ENCODE measurements at places on chromosomes 12 and 14.

GRCh38 chr12:118271770-118272417 is 100.8 kb downstream of the TAOK3 start:
- no peak for DNase-seq

DNA sequence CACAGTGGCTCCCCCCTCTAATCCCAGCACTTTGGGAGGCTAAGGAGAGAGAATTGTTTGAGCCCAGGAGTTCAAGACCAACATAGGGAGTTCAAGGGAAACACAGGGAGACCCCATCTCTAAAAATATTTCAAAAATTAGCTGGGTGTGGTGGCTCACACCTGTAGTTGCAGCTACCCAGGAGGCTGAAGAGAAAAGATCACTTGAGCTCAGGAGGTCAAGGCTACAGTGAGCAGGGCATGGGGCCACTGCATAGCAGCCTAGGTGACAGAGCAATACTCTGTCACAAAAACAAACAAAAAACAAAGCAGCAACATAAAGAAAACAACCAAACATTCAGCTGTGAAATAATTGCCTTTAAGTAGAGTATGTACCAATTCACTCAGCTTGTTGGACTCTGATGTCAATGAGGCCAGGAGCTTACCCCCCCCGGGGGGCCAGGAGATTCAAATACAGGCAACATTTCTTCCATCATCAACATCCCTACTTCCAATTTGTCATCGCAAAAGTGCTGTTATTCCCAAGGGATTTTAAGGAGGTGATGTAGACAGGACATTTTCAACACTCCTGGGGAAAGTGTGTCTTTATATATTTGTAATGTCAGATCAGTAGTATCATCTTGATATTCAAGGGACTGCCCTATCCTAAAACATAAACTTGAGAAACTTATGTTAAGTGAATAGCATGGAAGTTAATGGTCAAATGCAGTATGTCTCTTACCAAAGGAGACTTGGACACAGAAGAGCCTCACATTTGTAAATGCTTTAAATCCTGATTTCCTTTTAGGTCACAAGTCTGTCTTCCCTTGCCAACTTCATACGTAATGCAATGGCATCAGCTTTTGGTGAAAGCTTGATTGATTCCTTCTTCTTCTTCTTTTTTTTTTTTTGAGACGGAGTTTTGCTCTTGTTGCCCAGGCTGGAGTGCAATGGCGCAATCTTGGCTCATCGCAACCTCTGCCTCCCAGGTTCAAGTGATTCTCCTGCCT is 40.6 kb upstream of the AEBP2 start:
- DNase-seq, result no peak

GRCh38 chr14:101058571-101058970 is 155.0 kb upstream of the RTL1 start:
- DNase-seq, result no peak

DNA sequence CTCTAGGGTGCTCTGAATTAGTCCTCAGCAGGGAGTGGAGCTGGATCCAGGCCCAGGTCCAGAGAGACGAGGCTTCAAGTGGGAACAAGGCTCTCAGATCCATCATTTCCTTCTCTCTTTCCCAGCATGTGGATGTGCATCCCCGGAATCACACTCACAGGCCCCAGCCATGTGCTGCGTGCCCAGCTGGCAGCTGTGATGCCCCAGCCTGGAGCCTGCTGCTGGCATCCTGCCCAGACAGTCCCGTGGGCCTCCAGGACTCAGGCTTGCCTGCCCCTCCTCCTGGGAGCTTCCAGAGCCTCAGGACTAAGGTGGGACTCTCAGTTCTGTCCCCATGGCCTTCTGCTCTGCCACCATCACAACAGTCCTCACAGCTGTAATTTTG is 6.2 kb upstream of the KRT84 start:
- no peak for DNase-seq

- DNase-seq, result no peak
Observed at GRCh38 chr14:96727073-96727472, 70.1 kb upstream of the VRK1 start.

DNA sequence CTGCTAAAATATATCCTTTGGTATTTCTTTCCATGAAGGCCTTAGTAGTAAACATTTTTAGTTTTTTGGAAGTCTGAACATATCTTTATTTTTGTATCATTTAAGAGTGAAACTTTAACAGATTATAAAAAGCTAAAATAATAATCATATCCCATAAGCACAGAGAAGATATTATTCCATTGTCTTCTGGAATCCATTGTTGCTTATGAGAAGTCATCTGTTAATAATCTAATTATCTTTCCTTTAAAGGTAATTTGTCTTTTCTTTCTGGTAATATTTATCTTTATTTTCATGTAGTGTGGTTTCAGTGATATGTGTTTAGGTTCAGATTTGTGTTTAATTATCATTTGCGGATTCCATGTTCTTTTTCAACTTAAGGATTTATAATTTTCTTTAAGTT is 261.7 kb downstream of the MSRB3 start:
- no peak for DNase-seq

GRCh38 chr14:98341211-98341610 is 930.8 kb downstream of the BCL11B start:
- no peak for DNase-seq

GRCh38 chr12:14741153-14741552 is 44.8 kb upstream of the GUCY2C start:
- no peak for DNase-seq

DNA sequence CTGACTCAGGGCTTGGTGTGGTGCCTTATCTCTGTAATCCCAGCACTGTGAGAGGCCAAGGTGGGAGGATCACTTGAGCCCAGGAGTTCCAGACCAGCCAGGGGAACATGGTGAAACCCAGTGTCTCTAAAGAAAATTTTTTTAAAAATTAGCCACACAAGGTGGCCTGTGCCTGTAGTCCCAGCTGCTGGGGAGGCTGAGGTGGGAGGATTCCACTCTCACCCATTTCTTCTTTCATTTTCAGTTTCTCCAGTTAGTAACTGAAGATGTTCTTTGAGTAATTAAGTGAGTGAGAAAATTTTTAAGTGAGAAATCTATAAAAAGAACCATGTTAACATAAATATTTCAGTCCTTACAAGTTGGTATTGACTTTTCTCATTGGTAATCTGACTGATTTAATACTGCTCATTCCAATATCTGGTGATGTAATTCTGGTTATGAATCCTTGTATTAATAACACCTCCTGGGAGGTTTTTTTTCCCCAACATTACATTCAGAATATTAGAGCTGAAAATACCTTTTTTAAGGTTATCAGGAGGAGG is 6.1 kb downstream of the METTL3 start:
- no peak for DNase-seq

DNA sequence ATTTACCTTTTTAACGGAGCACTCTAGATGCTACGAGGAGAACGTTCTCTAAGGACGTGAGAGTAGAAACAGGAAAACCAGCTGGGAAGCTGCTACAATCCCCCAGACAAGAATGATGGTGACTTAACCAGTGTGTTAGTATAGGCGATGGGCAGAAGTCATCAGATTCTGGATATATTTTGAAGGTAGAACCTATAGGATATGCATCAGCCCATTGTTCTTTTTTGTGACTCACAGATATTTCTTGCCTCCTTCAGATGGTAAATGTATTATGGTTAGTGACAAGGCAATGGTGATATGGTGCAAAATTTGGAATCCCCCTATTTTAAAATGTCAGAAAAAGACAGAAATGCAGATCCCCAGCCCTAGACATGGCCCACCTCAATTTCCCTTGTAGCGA is 258.2 kb downstream of the PHLDA1 start:
- no peak for DNase-seq

GRCh38 chr14:66979101-66979974 is 209.9 kb upstream of the GARIN2 start:
- DNase-seq, result no peak

GRCh38 chr14:53047307-53048069 is 96.6 kb upstream of the FERMT2 start:
- no peak for DNase-seq

GRCh38 chr14:66206554-66206953 is 279.6 kb upstream of the CCDC196 start:
- no peak for DNase-seq

- peak; percentile 68 for DNase-seq
Observed at GRCh38 chr12:6277982-6278438, 32.5 kb upstream of the PLEKHG6 start.

DNA sequence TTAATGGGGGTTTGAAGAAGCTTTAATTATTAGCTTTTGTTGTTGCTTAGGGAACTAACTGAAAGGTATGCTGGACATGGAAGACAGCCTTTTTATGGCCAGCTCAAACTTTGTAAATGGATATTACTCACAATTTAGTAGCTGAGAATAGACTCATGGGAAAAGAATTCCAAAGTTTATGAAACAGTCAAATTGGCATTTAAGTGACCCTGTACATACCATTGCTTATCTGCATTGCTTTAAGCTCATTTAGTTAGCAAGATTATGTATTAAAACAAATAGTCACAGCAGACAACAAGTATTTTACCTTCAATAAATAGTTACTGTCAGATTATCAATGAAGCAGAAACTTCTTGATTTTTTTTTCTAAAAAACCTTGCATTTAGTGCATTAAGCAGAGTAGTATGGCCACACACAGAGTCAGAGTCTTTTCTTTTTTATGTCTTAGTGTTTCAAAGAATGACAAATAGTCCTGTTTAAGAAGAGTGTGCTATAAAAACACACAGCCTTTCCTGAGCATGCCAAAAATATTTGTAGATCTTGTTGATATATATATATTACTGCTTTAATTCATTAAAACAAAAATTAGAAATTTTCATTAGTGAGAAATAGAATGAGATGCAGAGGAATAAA is 102.2 kb downstream of the TTC6 start:
- DNase-seq, result no peak

GRCh38 chr12:16526693-16527092 is 79.3 kb downstream of the LMO3 start:
- DNase-seq, result no peak

- no peak for DNase-seq
Observed at GRCh38 chr12:19186722-19187661, 57.5 kb downstream of the PLEKHA5 start.

Data from stimulated activated CD8-positive, alpha-beta memory T cell treated with anti-CD3 and anti-CD28 coated beads, Interleukin-4, amount 100 ng/mL, for 48 hours (primary cell).